ENCODE measurements at places on chromosomes 3 and 15.

- DNase-seq, result peak; percentile 39
These were observed 34.8 kb downstream of the SRGAP3 start for GRCh38 chr3:9214599-9214998.

DNA sequence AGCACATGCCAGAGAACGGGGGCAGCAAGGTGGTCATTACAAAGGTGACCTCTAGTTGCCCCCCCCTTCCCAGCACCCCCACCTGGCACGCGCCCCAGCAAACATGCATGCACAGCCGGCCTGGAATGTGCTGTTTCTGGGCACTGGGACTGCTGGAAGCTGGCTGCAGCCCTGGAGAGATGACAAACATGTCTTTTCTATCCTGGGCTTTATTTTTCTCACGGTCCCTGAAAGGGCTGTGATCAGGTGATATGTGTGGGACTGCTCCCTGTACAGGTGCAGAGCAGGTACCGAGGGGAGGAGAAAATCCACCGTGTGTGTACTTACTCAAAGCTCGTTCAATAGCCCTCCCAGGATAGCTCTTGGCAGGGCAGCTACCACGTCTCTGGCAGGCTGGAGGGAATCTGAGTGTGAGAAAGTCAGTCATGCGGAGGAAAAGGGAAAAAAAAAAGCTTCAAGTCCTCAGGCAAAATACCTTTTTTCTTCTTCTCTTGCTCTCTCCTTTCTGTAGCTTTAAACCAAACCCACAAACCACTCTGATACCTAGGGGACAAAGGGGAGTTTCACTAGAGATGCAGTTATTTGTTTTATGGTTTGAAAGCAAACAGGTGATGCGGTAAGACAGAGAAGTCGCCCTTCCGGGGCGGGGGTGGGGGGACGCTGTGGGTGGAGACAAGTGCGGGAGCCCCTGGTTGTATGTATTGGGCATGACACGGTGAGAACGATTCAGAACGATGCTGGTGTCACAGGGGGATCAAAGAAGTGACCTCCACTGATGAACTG lies 5.0 kb upstream of the HES1 start:
- no peak for DNase-seq

- DNase-seq, result no peak
These were observed 63.1 kb upstream of the NPHP3 start for GRCh38 chr3:132785292-132785691.

DNA sequence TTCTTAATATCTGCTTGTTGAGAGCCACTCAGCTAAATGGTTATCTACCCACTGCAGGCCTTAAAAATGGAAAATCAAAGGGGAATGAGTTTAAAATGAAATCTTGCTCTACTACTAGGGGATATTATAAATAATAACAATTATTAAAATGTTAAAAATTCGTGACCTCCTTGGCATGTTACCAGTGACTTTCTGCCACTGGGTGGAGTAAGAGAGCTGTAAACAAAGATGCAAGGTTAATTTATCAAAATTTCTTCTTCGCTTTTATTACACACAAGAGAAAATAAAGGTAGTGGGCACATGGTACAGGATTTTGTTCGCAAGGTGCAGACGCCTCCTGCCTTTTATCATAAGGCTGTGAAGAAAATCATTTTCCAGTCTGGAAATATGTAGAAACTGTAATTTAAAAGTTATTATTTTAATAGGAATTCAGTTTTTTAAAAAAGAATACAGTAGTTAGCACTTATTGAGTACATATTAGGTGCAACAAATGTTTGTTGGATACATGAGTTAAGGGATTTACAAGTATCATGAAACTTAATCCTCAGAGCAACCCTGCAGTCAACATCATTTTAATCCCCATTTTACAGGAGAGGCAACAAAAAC lies 272.6 kb downstream of the SUCLG2 start:
- peak; percentile 27 for DNase-seq

DNA sequence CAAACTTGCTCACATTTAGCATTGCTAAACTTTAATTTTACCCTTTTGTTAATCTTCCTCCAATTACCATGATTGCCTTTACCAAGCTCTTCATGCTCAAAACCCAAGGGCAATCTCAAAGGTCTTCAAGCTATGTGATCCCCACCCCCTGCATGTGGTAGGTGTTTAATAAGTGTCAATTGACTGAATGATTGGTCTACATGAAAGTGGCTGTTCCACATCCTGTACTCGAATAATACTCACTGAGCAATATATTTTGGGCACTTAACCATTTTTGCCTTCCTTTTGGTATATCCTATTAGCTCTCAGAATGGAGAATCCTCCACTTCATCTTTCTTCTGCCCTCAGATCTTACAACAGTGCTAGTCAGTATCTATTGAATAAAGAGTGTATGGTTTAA lies 17.1 kb downstream of the RBMS3 start:
- no peak for DNase-seq

- DNase-seq, result peak; percentile 27
These were observed 213.6 kb downstream of the RBMS3 start for GRCh38 chr3:29494305-29495036.

- DNase-seq, result peak; percentile 63
These were observed at the start of gene ITGB5 for GRCh38 chr3:124887177-124887931. Gene ITGB5 (minus strand): TSS chr3:124887365. CDS start chr3:124887000, 365 bp downstream.

GRCh38 chr3:193903966-193904365 lies 232.0 kb upstream of the HES1 start:
- DNase-seq, result no peak

- DNase-seq, result no peak
These were observed 171.7 kb downstream of the TLE3 start for GRCh38 chr15:69926006-69926405.

DNA sequence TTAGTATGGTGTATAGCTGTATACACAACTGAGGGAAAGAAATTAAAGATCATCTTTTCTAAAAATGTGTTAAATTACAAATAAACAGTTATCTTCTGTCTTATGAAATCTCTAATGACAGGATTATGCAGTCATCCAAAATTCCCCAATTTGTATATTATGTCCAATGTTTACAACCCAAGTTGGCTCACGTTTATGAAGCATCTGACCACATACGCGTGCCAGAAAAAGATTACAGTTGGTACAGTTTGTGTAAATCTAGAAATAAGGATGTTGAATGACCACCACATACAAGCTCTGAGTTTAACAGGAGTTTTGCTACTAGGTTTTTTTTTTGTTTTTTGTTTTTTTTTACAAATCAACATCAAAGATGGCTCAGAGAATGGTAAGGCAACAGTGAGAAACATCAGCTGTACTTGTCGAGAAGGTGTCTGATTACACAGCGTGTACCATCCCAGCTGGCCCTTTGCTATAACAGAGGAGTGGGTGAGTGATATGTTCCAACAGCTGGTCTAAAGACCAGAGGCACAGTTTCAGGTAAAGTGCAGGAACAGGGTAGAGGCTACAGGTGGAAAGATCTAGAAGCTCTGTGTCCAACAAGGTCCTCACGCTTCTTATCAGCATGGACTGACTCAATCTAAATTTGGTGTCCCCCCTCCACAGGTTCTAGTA lies 47.1 kb downstream of the USF3 start:
- peak; percentile 8 for DNase-seq

DNA sequence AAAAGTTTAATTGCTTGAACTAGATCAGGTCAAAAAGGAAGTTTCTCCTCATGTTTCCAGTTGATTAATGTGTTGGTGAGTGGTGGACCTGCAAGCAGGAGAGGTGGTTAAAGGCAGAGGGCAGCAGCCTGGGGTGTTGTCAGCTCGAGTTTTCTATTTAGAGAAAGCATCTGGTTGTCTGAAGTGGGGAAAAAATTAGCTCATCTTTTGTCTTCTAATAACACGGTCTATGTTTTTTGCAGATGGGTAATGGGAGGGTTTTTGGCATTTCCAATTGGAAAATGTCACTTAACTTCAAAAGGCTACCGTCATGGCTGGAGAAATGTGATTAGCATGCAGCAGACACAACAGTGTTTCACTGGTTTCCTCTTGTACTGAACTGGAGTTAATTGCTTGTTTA lies 122.6 kb downstream of the ITPR1 start:
- DNase-seq, result no peak

DNA sequence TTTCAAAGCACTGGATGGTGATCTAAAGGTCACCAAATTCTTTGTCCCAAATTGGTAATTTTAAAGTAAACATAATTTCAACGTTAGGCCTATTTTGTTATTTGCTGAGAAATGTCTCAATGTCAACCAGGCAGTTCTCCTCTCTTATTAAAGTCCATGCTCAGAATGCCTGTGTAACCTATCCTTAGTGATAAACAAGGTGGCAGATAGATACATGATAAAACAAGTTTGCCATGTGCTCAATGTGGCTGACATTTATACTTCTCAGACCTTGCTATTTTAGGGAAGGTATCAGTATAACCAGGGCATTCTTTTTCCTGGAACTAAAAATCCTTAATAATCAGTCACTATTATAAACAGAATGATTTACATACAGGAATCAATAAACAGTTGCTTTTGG lies 8.5 kb downstream of the MBNL1 start:
- DNase-seq, result no peak

GRCh38 chr15:96977886-96978285 lies 647.4 kb downstream of the NR2F2 start:
- no peak for DNase-seq

GRCh38 chr3:56836276-56837163 lies 34.8 kb upstream of the ARHGEF3 start:
- DNase-seq, result no peak

DNA sequence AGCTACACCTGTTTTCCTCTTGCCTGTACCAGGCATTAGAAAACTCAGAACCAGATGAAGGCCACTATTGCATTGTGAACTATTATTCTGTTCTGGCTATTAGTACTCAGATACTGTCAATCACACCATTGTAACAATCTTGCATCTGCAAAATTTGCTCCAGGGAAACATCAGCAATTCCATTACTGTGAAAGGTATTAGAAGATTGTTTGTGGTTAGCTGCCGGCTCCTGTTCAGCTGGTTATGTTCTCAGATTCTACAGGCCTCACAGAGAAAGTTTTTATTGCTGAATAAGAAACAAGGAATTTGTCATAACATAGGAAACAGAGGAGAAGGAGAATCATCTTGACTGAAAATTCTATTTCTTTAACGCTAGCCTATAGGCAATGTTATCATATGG lies 179.9 kb downstream of the PLOD2 start:
- no peak for DNase-seq

DNA sequence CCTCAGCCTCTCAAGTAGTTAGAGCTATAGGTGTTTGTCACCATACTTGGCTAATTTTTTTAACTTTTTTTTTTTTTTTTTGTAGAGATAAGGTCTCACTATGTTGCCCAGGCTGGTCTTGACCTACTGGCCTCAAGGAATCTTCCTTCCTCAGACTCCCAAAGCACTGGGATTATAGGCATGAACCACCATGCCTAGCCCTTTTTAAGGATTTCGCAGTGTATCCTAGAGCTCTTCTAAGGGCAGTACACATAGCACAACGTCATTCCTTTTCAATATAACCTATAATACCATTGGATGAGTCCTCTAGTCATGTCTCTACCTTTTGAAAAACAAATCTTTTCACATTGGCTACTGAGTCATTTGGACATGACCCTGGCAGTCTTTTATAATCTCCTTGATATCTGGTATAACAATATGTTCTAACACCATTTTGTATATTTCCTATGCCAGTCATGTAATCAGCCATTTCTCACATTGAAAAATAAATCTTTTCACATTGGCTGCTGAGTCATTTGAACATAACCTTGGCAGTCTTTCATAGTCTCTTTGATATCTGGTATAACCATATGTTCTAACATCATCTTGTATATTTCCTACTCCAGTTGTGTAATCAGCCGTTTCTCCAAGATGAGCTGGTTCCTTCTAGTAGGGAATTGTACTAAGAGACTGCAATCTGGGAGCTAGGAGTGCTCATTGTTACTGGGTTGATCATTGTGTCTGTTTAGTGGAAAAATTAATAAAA lies 944.7 kb downstream of the MCTP2 start:
- peak; percentile 70 for DNase-seq

DNA sequence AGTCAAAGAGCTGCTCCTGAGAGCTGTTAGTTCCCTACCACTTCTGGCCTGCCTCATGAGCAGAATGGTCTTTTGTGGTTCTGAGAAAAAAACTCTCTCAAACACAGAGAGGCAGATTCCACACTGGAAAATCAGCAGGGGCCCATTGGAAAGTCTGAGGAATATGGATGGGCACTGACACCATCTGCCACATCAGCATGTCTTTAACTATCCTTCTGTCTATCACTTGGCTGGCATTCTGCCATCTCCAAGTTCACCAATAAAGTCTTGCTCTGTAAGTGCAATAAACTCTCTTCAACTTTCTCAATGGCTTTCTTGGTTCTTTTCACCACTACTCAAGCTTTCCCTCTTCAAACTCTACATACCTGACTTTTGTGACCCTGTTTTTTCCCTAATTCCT lies 101.3 kb upstream of the GALNT15 start:
- no peak for DNase-seq

DNA sequence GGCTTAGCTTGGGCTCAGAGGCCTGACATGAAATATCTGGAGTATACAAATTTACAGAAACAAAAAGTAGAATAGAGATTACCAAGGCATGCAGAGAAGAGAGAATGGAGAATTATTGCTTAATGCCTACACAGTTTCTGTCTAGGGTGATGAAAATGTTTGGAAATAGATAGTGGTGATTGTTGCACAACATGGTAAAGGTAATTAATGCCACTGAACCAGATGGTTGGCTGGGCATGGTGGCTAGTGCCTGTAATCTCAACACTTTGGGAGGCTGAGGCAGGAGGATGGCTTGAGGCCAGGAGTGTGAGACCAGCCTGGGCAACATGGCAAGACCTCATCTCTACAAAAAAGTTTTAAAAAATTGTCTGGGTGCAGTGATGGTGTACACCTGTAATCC lies 46.6 kb upstream of the OSBPL11 start:
- no peak for DNase-seq

- DNase-seq, result no peak
These were observed 243.4 kb downstream of the DTWD1 start for GRCh38 chr15:49864251-49864650.

- peak; percentile 67 for DNase-seq
These were observed 280.6 kb downstream of the ROBO2 start for GRCh38 chr3:77320514-77320913.

DNA sequence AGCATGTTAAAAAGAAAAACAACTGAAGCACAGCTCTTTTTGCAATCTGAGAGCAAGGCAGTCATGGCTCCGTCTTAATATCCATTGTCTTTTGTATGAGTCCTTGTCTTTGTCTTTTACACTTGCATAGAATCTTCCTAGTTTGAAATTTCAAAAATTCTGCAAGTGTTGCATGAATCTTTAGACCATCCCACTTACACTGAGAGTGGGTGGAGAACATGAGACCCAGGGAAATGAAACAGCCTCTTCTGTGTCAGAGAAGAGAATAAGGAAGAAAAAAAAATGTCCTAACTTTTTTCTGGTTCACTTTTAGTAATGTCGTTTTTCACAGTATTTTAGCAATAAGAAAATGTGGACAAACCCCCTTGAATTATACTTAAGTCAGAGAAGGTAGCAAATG lies 12.1 kb upstream of the DCLK3 start:
- DNase-seq, result no peak

DNA sequence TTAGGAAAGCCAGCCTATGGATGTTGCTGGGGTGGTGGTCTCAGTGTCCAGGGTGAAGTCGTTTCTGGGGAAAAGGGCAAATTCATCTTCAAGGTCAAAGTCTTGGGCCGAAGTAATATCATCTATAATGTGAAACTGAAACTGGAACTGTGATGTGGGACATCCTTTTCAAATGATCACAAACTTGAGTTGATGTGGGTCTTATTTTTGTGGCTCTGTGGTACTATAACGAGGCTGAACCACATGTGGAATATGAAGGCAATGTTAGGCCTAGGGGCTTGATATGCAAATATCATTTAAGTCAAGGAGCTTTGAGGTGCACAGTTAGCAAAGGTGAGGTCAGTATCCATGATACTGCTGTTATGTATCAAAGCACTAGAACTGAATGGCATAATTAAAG lies 1.5 kb upstream of the CD200R1L start:
- DNase-seq, result no peak
